Heart right ventricle (tissue), 16 donors: ENCODE measurements at places on chromosomes 3 and 15. TPM values are rescaled to one million over a fixed set of nuclear protein-coding genes. Genes with fewer than 3 reads are reported as not detected.
A peak's percentile ranks its signal among the peaks of the same experiment; 100 is the strongest.

DNA sequence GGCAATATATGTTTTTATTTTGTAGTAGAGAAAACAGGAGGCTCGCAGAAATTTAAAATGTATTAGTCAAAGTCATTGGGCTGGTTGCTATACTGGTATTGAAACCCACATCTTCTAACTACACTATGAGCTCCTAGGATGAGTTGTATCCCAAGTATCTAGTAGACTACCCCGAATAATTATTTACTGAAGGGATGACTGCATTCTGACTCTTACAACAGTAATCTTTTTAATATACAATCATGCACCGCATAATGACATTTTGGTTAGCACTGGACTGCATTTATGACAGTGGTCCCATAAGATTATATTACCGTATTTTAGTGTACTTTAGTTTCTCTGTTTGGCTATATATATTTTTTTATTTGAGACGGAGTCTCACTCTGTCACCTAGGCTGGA is 15.3 kb downstream of the PIGB start:
- no peak overlapping the region for H3K4me3 ChIP-seq
- H3K4me1 ChIP-seq: no peaks in the 10 kb centered on the region
- peaks cover 5% of the 10 kb centered on the region for H3K36me3 ChIP-seq
- H3K27ac ChIP-seq: no peak overlapping the region
- no peaks in the 10 kb centered on the region for H3K27me3 ChIP-seq
- DNase-seq: no peak

- no peaks in the 10 kb centered on the region for H3K27me3 ChIP-seq
- DNase-seq: no peak
- H3K4me3 ChIP-seq: no peak overlapping the region
- H3K36me3 ChIP-seq: no peaks in the 10 kb centered on the region
Measured at GRCh38 chr3:50146316-50146901, 8.7 kb upstream of the SEMA3F start.

IRAK2 gene
- total RNA-seq: 2.1 TPM

- H3K4me3 ChIP-seq: no peak overlapping the region
- H3K4me1 ChIP-seq: no peaks in the 10 kb centered on the region
- H3K27ac ChIP-seq: no peak overlapping the region
- DNase-seq: no peak
- no peaks in the 10 kb centered on the region for H3K36me3 ChIP-seq
Measured at GRCh38 chr3:135490219-135490915, 475.2 kb upstream of the PPP2R3A start.

GOLGA8M gene
- total RNA-seq: 2.5 TPM

- H3K4me1 ChIP-seq: peaks cover 7% of the 10 kb centered on the region
- no peak overlapping the region for H3K4me3 ChIP-seq
- no peak overlapping the region for H3K27ac ChIP-seq
- no peaks in the 10 kb centered on the region for H3K36me3 ChIP-seq
- no peaks in the 10 kb centered on the region for H3K27me3 ChIP-seq
- DNase-seq: no peak
Measured at GRCh38 chr15:38053205-38053604, 118.8 kb downstream of the TMCO5A start.

DNA sequence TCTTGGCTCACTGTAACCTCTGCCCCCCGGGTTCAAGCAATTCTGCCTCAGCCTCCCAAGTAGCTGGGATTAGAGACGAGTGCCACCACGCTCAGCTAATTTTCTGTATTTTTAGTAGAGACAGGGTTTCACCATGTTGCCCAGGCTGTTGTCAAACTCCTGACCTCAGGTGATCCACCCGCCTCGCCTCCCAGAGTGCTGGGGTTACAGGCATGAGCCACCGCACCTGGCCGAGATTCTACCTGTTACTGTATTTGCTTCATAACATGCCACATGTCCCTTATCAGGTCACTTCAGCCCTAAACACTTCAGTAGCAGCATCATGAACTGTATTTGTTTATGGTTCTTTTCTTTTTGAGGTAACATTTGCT is 7.5 kb upstream of the LCTL start:
- H3K27me3 ChIP-seq: no peaks in the 10 kb centered on the region
- H3K4me3 ChIP-seq: no peak overlapping the region
- H3K36me3 ChIP-seq: no peaks in the 10 kb centered on the region
- DNase-seq: no peak
- no peaks in the 10 kb centered on the region for H3K4me1 ChIP-seq

DNA sequence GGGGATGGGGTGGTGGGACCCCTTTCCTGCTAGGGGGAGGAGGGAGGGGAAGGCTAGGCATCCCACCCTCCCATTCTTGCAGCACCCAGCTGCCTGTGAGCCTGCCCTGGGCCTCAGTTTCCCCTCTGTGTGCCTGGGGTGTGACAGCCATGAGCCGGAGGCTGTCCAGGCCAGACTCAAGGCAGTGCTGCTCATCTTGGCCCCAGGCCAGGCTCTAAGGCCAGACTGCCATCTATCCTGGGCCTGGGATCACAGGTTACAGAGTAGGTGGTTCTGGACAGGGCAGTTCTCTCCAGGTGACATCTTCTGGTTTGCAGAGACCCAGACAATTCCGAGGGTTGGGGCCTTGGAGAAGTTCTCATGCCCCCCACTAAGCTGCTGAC is 3.3 kb upstream of the VILL start:
- no peak overlapping the region for H3K27ac ChIP-seq
- no peaks in the 10 kb centered on the region for H3K4me1 ChIP-seq
- no peak for DNase-seq
- H3K36me3 ChIP-seq: peaks cover 13% of the 10 kb centered on the region
- H3K27me3 ChIP-seq: no peaks in the 10 kb centered on the region
- H3K4me3 ChIP-seq: no peak overlapping the region

GRCh38 chr3:185924375-185924774 is 13.4 kb downstream of the TRA2B start:
- no peak overlapping the region for H3K4me3 ChIP-seq
- no peaks in the 10 kb centered on the region for H3K27me3 ChIP-seq
- peaks cover 56% of the 10 kb centered on the region for H3K36me3 ChIP-seq
- no peak overlapping the region for H3K27ac ChIP-seq
- peaks cover 76% of the 10 kb centered on the region for H3K4me1 ChIP-seq
- no peak for DNase-seq

- no peak overlapping the region for H3K4me3 ChIP-seq
- H3K4me1 ChIP-seq: peaks cover 22% of the 10 kb centered on the region
- DNase-seq: no peak
Measured at GRCh38 chr15:74252721-74253120, 16.6 kb downstream of the CCDC33 start.

INSYN1 gene
- total RNA-seq: 77.3 TPM

DNA sequence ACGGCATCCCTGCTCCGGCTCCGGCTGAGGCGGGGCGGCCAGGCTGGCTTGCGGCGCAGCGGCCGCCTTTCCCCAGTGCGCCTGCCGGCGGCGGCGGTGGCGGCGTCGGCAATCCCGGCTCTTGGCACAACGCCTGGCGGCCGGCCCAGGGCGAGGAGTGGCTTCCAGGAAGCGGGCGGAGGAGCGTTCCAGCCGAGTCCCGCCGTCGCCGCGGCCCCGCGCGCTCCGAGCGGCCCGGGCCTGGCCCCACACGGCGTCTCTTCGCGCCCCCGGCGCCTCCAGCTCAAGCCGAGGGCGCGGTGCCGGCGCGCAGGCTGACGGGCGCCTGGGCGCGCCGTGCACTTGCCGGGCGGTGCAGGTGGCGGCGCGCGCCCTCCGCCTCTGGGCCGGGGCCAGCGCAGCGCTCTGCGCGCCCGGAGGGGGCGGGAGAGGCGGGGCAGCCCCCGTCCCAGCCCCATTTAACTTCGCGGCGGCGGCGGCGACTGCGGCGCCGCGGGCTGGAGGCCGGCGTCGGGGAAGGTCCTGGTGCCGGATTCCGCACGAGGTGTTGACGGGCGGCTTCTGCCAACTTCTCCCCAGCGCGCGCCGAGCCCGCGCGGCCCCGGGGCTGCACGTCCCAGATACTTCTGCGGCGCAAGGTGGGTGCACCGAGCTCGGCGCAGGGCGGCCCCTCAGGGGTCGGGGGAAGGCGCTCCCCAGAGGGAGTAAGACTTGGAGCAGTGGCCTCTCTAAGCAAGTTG is at the start of gene ADAMTSL3:
Gene ADAMTSL3, plus strand, starts transcription at position 485 of the 740 bp plus-strand sequence. CDS start 1,639 bp downstream, outside the sequence.
- no peaks in the 10 kb centered on the region for H3K27me3 ChIP-seq
- DNase-seq: peak; percentile 90
- peak within 1 kb of the TSS; percentile 72 for H3K27ac ChIP-seq
- H3K4me1 ChIP-seq: peaks cover 20% of the 10 kb centered on the region
- peak within 1 kb of the TSS; percentile 65 for H3K4me3 ChIP-seq
- H3K36me3 ChIP-seq: no peaks in the 10 kb centered on the region

DNA sequence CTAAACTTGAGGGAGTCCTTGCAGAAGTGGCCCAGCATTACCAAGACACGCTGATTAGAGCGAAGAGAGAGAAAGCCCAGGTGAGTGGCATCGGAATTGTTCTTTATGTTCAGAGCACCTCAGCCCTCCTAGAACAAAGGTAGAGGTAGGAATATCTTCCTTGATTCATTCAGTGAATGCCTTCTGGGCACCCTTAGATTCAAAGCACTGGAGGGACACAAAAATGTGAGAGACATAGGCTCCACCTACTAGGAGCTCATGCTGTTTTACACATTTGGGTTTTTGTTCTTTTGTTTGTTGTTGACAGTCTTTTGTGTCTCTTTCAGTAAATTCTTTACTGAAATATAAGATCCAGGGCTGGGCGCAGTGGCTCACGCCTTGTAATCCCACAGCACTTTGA is 68.2 kb downstream of the IQGAP1 start:
- H3K36me3 ChIP-seq: peaks cover 67% of the 10 kb centered on the region
- DNase-seq: no peak
- H3K4me3 ChIP-seq: no peak overlapping the region
- H3K4me1 ChIP-seq: peaks cover 31% of the 10 kb centered on the region

TPRA1 gene
- 11.0 TPM for total RNA-seq

- no peak for DNase-seq
- no peak overlapping the region for H3K27ac ChIP-seq
- no peak overlapping the region for H3K4me3 ChIP-seq
- peaks cover 72% of the 10 kb centered on the region for H3K4me1 ChIP-seq
- no peaks in the 10 kb centered on the region for H3K27me3 ChIP-seq
- H3K36me3 ChIP-seq: no peaks in the 10 kb centered on the region
Measured at GRCh38 chr3:42163622-42164244, 72.6 kb downstream of the TRAK1 start.

GRCh38 chr3:100647657-100648056 is 38.3 kb downstream of the ADGRG7 start:
- no peak overlapping the region for H3K27ac ChIP-seq
- no peaks in the 10 kb centered on the region for H3K36me3 ChIP-seq
- DNase-seq: no peak
- H3K27me3 ChIP-seq: no peaks in the 10 kb centered on the region
- no peaks in the 10 kb centered on the region for H3K4me1 ChIP-seq
- H3K4me3 ChIP-seq: no peak overlapping the region

- H3K4me1 ChIP-seq: peaks cover 69% of the 10 kb centered on the region
- H3K4me3 ChIP-seq: no peak overlapping the region
- H3K27ac ChIP-seq: peak overlapping the region; percentile 71
- DNase-seq: no peak
- no peaks in the 10 kb centered on the region for H3K27me3 ChIP-seq
Measured at GRCh38 chr3:100102757-100103156, 11.5 kb downstream of the FILIP1L start.

DNA sequence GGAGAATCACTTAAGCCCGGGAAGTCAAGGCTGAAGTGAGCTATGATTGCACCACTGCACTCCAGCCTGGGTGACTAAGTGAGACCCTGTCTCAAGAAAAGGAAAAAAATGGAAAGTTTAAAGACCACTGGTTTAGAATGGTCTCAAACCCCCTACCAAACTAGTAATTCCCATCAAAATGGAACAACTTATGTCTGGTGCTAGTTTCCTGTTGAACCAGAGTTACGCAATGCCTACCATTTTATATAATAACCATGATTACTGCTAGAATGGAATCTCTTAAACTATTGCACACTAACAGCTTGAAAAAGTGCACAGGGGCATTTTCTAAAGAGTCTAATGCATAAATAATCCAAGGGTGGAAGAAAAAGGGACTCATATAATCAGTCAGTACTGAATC is 43.6 kb downstream of the DMXL2 start:
- H3K36me3 ChIP-seq: no peaks in the 10 kb centered on the region
- no peaks in the 10 kb centered on the region for H3K4me1 ChIP-seq
- H3K4me3 ChIP-seq: no peak overlapping the region
- no peak for DNase-seq

CRYGS gene
- 0.92 TPM for total RNA-seq

GRCh38 chr3:195849322-195850074 is 37.8 kb upstream of the MUC4 start:
- no peak overlapping the region for H3K27ac ChIP-seq
- no peaks in the 10 kb centered on the region for H3K4me1 ChIP-seq
- no peaks in the 10 kb centered on the region for H3K27me3 ChIP-seq

DNA sequence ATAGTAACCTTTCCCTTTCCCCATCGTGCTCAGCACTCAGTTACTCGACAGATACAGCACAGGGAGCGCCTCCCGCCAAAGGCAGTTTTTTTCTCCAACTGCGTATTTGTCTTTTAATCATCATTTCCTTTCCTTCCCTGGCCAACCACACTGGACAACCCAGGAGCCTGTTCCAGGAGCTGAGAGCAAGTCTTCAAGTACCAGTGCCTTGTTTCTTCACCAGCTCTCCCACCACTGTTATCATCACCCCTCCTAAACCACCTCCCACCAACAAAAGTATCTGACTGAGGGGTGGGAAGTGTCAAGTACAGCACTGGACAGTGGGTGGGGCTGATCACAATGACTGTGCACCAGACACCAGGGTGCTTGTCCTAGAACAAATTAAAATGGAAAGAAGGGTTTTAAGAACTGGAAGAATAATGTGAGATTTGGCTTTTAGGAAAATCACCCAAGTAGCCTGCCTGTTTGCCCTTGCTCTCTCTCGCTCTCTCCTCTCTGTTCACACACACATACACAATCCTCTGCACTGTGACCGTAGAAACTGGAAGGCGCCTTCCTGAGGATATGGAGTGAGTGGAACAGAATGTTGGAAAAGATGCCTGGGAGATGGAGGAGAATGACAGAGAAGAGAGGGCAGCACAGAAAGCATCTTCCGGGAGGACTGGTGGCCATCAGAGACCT is 126.3 kb downstream of the TNIK start:
- peak overlapping the region; percentile 65 for H3K27ac ChIP-seq
- no peak for DNase-seq
- no peaks in the 10 kb centered on the region for H3K36me3 ChIP-seq
- peaks cover 55% of the 10 kb centered on the region for H3K4me1 ChIP-seq

UBA3 gene
- total RNA-seq: 73.6 TPM

GRCh38 chr15:96390986-96391385 is 60.5 kb downstream of the NR2F2 start:
- no peaks in the 10 kb centered on the region for H3K4me1 ChIP-seq
- H3K27ac ChIP-seq: no peak overlapping the region
- no peaks in the 10 kb centered on the region for H3K27me3 ChIP-seq
- no peak for DNase-seq

DNA sequence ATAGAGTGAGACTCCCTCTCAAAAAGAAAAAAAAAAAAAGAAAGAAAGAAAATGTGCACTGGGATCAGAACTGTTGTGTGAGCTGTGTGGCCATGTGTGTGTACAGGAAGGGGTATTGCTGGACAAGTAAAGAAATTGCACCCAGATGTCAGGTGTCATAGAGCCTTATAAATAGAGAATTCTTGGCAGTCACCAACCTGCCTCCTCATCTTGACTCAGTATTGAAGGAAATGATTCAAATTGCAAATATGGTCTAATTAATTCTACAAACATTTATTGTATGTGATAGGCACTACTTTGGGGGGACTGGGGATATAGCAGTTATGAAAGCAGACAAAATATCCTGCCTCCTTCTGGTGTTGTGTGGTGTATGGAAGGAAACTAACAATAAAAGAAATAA is 243.8 kb upstream of the TTC14 start:
- H3K4me3 ChIP-seq: no peak overlapping the region
- no peaks in the 10 kb centered on the region for H3K36me3 ChIP-seq
- DNase-seq: no peak
- no peaks in the 10 kb centered on the region for H3K4me1 ChIP-seq
- no peak overlapping the region for H3K27ac ChIP-seq
- H3K27me3 ChIP-seq: no peaks in the 10 kb centered on the region

- H3K27ac ChIP-seq: no peak overlapping the region
- no peaks in the 10 kb centered on the region for H3K36me3 ChIP-seq
- H3K4me1 ChIP-seq: peaks cover 4% of the 10 kb centered on the region
- no peaks in the 10 kb centered on the region for H3K27me3 ChIP-seq
- no peak for DNase-seq
Measured at GRCh38 chr3:171569571-171570132, 109.4 kb upstream of the TNIK start.
